ENCODE measurements at places on chromosomes 1 and 21.

DNA sequence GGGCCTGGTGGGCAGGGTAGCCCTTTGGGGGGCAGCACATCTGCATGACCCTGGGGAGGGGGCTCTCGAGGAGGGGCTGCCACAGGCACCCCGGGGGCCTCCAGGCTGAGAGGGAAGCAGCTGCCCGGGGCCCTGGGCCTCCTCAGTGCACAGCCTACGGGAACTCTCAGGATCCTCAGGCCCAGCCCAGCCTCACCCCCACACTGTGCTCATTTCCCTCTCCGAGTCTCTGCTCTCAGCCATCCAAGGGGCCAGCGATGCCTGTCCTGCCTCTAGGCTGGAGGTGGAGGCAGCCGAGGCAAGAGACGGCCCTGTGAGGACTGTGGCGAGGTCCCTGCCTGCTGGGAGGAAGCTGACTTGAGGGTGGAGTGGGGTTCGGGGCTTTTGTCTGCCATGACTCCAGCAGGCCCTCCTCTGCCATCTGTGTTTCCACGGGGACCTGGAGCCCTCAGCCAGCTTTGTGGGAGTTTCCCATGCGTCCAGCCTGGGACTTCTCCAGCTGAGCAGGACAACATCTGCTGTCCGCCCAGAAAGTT, 7.2 kb upstream of the PLEKHG5 start:
- no peak for DNase-seq

DNA sequence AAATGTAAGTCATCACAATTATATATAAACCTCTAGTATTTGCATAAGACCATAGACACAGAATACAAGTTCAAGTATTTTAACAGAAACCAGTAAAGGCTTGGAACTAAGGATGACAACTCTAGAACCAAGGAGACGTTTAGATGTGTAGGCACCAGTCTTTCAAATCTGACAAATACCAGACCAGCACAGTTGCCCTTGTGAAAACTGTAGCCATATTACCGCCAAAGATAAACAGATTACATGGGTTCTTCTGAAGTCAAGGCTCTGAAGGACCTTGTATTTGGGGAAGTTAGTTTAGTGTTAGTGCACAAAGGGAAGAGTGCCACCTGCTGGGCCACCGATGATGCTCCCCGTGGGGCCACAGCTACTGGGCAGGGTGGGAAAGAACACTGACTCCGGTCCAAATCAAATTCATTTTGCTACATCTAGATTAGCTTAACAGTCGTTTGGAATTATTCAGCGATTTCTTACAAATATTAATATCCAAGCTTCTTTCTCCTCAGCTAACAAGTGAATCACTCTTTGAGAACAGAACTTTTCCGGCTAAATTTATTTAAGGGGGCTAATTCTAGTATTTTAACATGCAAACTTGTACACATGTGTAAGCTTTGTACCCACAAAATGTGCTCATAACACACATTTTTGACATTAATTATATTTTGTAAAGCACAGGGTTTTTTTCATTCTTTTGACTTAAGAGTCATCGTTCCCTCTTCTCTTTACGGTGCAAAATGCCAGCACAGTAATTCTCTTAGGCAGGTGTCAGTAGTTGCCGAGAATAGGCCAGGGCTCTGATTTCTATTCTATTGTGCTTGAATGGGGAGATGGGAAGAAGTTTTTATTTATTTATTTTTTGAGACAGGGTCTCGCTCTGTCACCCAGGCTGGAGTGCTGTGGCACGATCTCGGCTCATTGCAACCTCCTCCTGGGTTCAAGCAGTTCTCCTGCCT, 8.0 kb upstream of the NIBAN1 start:
- DNase-seq: peak; percentile 26

DNA sequence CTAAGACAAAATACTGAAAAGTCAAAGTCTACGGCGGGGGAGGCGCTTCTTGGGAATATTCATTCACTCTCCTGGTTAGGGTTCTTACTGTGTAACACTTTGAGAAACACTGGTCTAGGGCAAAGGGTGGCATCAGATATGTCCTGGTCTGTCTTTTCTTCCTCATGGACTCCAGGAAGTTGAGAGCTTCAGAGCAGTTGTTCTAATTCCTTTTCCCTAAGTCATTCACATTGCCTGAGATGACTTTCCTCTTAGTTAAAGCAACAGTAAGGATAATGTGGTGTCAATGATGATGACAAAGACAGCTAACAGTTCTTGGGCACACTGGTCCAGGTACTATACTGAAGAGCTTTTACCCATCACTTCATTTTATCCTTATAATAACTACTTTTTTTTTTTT, 27.0 kb downstream of the FGGY start:
- no peak for DNase-seq

DNA sequence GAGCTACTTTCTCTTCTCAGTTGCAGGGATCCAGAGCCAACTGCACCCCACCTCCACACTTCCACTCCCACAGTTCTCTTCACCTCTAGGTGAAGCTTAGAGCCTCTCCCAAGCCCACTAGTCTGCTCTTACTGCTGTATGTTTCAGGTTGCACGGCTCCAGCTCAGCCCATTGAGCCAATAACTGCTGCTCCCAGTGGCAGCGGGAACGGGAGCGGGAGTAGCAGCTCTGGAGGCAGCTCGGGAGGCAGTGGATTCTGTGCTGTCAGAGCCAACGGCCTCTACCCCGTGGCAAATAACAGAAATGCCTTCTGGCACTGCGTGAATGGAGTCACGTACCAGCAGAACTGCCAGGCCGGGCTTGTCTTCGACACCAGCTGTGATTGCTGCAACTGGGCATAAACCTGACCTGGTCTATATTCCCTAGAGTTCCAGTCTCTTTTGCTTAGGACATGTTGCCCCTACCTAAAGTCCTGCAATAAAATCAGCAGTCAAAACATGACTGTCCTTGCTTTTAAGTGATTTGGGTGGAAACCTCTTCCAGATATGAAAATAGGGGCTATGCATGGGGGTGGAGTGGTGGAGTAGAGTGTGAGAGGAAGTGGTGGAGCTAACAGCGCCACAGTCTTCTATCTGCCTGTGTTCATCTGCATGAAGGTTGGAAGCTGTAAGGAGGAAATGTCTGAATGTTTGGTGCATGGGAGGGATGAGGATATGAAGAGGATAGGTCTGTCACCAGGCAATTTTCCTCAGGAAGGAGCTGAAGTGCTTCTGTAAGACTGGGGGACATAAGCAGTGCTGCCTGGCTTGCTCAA, 29.6 kb downstream of the CHIA start:
- DNase-seq: no peak

- peak; percentile 97 for DNase-seq
Measured at GRCh38 chr1:45550401-45551351, at the start of gene AKR1A1. AKR1A1 (plus strand) TSS chr1:45550826; CDS start chr1:45561795, 10,969 bp downstream.

DNA sequence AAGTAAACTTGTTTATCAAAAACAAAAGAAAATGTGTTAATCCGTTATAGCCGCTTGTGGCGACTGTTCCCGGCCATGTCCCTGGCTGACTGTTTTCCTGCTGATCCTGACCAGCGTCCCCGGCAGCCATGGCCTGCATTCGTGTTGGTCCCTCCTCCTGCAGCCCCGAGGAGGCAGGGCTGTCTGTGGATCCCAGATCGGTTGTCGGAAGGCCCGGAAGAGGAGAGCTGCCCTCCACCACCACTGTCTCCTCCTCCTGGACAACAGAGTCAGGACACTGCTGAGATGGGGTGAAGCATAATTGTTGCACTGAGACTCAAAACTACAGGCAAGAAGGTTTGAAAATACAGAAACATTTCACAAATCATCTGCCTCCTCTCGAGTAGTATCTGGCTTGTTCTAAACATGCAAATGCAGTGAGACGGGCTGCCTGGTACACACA, 3.6 kb upstream of the MXRA8 start:
- DNase-seq: peak; percentile 53

Measured in right kidney (tissue), 9 donors.